ENCODE measurements at places on chromosomes 6 and 20.
A peak's percentile ranks its signal among the peaks of the same experiment; 100 is the strongest.

DNA sequence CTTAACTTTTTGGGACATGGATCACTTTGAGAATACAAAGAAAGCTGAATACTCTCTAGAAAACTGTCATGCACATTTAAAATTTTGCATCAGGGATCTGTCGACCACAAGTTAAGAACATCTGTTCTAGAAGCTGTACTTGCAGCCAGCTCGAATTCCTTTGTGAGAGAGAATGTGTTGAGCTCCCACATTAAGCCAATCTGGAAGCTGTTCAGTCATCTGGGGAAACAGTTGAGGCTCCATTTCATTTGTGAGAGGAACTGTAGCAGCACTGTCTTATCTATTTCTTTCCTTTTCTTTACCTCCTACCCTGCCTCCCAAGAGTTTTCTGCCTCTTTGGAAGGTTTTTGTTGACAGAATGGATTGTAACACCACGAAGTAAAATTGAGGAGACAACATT lies 50.8 kb downstream of the KAT14 start:
- peak; percentile 8 for DNase-seq

DNA sequence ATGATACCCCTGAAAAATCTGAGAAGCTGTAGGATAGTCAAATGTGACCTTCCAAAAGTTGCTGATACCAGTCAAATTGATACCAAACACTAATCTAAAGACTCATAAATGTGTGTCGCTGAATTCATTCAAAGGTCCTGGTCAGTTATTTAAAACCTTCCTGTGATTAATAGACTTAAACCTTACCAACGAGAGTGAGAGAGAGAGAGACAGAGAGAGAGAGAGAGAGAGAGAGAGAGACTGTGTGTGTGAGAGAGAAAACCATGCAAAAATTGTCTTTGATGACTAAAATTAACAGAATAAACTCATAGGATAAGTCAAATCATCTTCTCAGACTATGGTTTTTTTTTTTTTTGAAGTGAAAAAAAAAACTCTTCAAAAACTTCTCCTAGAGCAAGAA lies 370.9 kb upstream of the HS3ST5 start:
- no peak for DNase-seq

DNA sequence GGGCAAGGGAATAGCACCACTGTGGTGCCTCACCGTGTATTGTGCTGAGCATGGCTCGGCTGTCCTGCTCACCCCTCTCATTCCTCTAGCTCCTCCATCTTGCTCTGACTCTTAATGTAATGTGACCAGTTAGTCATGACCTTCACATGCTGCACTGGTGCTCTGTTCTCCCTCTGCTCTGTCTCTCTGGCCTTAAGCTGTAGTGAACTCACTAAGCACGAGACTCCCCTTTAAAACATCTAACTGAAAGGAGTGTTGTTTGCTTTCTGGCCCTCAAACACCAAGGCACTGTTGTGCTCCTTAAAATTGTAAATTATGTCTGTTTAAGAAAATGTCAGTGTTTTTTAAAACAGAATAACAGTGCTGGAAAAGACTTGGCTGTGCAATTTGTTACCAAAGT lies 140.4 kb downstream of the HDGFL1 start:
- DNase-seq, result no peak

- DNase-seq, result no peak
Measured at GRCh38 chr6:154513601-154514320, 3.3 kb upstream of the CNKSR3 start.

DNA sequence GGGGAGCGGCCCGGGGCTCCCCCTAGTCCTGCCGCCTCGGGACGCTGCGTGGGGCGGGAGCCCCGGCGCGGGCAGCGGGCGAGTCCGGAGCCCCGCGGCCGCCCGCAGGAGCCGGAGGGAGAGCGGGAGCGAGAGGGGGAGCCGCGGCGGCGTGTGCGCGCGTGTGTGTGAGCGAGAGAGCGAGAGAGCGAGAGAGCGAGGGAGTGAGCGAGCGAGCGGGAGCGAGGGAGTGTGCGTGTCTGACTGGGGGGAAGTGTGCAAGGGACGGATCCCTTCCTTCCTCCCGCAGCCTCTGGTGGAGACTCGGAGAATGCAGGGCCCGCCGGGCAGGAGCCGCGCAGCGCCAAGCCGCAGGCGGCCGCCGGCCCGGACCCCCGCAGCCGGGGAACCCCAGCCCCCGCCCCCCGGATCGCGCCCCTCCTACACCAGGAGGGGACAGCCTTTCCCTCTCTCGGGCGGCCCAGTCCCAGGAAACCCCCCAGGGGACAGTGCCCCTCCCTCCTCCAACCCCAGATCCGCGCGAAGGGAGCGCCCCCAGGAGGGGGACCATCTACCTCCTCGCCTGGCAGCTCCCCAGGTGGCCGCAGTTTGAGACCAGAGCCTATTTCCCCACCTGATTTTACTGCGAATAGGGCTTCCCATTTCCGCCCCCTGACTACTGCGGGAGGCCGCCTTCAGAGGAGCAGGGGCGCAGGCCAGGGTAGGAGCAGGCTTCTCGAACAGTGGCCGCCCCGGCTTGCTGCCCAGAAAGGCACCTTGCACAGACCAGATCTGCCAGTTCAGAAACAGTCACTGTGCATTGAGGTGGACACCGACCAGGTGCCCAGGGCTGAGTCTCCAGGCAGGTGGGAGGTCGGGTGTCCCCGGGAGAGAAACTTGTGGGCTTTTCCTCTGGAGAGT lies at the start of gene CDH22:
TSS of gene CDH22 (minus strand) at position 241 of the 900 bp plus-strand sequence. CDS start 57,204 bp downstream, outside the sequence.
- DNase-seq, result no peak
